ENCODE measurements at places on chromosomes 3 and 15. TPM values are rescaled to one million over a fixed set of nuclear protein-coding genes. Genes with fewer than 3 reads are reported as not detected.

The CHD2 gene
- 95.7 TPM for total RNA-seq

The PLSCR2 gene
- total RNA-seq = not detected

The FETUB gene
- total RNA-seq = not detected

The CPN2 gene
- not detected for total RNA-seq

GRCh38 chr15:99095626-99096025 lies 9.3 kb upstream of the SYNM start:
- DNase-seq = no peak

DNA sequence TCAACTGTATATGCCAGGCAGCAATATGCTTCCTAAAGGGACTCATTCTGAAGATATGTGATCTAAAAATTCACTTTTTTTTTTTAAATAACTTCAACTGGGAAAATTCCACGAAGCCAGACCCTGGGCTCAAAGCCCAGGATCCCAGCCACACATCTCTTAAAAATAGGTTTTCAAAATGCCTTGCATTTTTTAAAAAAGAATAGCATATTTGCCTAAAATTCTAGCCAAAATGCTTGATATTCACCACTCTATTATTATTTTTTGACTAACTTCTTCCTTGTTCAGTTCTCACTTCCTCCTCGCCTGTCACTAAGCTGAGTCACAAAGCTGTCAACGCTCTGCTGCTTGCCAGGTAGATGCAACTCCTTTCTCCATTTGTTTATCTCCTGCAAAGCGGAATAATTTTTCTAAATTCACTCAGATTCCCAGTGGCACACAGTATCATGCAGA lies 28.0 kb upstream of the VGLL4 start:
- no peak for DNase-seq

DNA sequence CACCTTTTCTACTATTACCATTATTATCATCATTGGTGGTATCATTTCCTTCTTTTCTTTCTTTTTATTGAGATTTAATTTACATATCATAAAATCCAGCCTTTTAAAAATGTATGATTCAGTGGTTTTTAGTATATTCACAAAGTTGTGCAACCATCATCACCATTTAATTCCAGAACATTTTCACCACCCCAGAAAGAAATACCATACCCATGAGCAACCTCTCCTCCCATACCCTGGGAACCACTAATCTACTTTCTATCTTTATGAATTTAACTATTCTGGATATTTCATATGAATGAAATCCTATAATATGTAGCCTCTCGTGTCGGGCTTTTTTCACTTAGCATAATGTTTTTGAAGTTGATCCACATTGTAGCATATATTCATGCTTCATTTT lies 29.1 kb downstream of the AAGAB start:
- no peak for DNase-seq

GRCh38 chr15:62413786-62414185 lies 248.7 kb upstream of the C2CD4B start:
- no peak for DNase-seq

The ITIH4 gene
- 6.8 TPM for total RNA-seq

GRCh38 chr3:104279617-104280016 lies 1087.1 kb upstream of the ALCAM start:
- no peak for DNase-seq

Measured in activated naive CD8-positive, alpha-beta T cell treated with anti-CD3 and anti-CD28 coated beads for 36 hours (primary cell).